ENCODE measurements at places on chromosomes 5 and 9.

DNA sequence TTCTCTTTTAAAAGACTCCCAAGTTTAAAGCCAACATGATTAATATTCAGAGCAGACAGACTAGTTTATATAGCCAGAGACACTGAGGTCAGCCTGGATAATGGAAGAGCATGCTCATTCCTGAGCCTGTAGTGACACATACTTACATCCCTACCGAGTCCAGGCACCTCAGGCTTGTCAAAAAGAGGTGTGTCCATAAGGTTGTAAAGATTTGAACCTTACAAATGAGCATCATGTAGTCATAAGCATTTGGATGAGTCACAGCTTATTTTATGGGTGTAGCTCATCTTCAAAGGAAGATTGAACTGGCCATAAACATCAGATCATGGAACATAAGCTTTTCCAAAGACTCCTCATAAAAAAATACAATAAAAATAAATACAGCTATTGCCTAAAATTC is 333.5 kb downstream of the EFNA5 start:
- DNase-seq, result no peak

DNA sequence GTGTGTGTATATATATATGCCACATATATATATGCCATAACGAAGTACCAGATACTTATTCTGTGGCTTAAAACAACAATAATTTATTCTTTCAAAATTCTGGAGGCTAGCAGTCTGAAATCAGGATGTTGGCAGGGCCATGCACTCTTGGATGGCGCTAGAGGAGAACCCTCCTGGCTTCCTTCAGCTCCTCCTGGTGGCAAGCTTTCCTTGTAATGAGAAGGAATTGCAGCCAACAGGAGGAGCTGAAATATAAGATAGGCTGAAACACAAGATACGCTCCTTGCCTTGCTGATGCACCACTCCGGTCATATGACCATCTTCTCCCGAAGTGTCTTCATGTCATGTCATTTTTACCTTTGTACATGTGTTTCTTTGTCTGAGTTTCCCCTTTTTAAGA is 368.1 kb upstream of the CTNND2 start:
- no peak for DNase-seq

GRCh38 chr5:111063709-111064322 is 7.7 kb upstream of the TSLP start:
- no peak for DNase-seq

GRCh38 chr5:96595300-96596090 is 66.7 kb upstream of the CAST start:
- DNase-seq, result no peak

GRCh38 chr5:60829490-60830266 is 14.4 kb downstream of the ELOVL7 start:
- no peak for DNase-seq

DNA sequence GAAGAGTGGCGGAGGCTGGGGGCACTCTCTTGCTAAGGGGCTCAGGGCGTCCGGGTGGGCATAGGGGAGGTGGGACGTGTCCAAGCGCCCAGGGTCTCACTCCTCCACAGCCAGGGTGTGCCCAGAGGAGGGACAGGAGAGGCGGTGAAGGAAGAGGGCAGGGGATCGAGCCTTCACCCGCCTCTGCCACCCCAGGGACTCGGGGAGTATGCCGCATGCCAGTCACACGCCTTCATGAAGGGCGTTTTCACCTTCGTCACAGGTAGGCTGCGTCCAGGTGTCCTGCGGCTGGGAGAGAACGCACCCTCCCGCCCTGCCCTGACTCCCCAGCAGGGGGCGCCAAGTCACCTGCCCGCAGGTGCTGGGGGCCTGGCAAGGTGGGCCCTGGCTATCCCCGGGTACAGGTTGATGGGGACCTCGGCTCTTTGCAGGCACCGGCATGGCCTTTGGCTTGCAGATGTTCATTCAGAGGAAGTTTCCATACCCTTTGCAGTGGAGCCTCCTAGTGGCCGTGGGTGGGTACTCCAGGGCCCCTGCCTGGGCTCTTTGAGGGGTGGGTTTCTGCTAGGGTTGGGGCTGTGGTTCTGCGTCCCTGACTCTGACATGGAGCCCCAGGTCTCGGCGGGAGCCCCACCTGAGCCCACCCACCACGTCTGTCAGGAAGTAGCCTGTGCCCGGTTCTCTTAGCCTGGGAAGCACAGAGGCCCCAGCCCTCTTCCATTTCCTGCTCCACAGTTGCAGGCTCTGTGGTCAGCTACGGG is 552 bp downstream of the TMEM141 start:
- peak; percentile 52 for DNase-seq

GRCh38 chr9:116643691-116644090 is 43.4 kb upstream of the TRIM32 start:
- no peak for DNase-seq

GRCh38 chr9:135563858-135564257 is 2.3 kb downstream of the PAEP start:
- DNase-seq, result no peak

- no peak for DNase-seq
Observed at GRCh38 chr5:115813719-115814118, 2.7 kb downstream of the CDO1 start.

DNA sequence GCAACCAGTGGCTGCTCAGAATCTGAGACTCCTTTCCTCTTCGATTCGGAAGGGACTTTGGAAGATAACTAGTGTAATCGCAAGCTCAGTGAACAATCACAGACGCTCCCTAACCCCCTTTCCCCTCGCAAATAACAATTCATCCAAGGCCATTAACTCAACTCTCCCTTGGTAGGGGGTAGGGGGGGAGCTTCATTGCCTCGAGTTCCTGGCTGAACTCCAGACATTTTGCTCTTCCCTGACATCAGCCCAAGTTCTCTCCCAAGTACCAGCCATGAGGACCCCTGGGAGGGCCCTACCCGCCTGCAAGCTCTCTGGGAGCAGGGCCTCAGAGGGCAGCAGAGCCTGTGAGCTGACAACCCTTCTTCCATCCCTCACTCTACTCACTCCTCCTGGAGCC is 8.4 kb downstream of the FAM163B start:
- no peak for DNase-seq

DNA sequence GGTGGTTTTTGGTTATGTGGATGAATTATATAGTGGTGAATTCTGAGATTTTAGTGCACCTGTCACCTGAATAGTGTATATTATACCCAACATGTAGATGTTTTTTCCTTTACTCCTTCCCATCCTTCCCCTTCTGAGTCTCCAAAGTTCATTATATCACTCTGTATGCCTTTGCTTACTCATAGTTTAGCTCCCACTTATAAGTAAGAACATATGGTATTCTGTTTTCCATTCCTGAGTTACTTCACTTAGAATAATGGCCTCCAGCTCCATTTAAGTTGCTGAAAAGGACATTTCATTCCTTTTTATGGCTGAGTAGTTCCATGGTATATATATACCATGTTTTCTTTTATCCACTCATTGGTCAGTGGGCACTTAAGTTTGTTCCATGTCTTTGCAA is 161.6 kb upstream of the CD180 start:
- no peak for DNase-seq

GRCh38 chr9:127353882-127354281 is 43.1 kb upstream of the SLC2A8 start:
- no peak for DNase-seq

- DNase-seq, result no peak
Observed at GRCh38 chr9:33165263-33166151, 1.6 kb downstream of the B4GALT1 start.

- DNase-seq, result no peak
Observed at GRCh38 chr5:141870228-141870627, 8.0 kb downstream of the PCDH1 start.

DNA sequence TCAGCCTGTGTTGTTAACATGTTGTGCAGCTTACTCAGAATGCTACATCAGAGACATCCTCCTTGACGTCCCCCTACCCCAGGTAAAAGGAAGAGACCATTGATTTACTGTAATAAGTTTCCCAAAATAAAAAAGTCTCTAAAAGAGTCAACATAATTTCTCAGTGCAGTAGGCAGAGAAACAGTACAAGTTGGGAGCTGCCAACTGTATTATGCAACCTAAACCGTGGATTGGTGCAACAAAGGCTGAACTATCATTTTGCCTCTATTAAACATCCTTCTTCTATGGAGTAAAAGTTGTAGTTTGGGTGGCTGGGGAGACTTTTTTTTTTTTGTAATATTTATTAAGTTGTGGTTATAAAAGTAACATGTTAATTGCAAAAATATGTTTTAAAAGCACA is 208.0 kb downstream of the NR3C1 start:
- DNase-seq, result no peak

GRCh38 chr5:133265720-133266526 is 214.1 kb downstream of the HSPA4 start:
- no peak for DNase-seq

- no peak for DNase-seq
Observed at GRCh38 chr9:70747261-70747718, 332.8 kb upstream of the KLF9 start.

- DNase-seq, result peak; percentile 39
Observed at GRCh38 chr5:10354048-10354872, 765 bp downstream of the MARCHF6 start.

DNA sequence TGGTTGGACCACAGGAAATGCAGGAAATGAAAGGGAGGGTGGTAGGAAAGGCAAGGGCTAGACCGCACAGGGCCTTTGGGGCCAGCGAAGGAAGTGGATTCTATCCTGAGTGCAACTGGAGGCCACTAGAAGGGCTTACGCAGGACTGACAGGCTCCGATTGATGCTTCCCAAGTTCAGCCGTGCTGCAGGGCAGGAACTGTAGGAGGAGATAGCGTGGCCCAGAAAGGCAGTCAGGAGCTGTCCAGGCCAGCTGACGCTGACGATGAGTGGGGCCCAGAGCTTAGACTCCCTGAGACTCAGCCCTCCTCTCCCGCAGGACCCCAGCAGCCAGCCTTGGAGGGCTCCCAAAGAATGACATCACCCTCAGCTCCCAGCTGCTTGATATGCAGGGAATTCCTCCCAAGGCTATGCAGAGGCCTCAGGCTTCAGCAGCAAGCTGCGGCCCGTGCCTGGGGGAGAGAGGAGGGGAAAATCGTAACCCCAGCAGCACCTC is 48.8 kb downstream of the KCNIP1 start:
- DNase-seq, result no peak

DNA sequence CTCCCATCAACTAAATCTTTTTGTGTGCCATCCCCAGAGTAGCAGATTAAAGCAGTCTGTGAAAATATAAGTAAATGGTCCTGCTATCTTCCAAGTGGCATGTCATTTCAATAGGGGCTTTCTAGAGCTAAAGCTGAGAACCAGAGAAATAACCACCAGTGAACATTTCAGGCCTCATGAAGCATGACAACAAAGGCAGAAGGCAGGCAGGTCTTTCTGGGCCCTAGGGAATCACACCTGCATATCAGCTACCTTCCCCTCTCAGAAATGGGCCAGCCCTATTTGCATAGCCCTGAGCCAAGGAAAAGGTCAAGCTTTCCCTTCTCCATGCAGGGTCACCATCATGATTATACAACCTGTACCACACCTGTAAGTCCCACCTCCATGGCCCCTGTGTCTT is 205.3 kb downstream of the DEPDC1B start:
- no peak for DNase-seq

GRCh38 chr5:145130996-145131395 is 704.1 kb downstream of the PRELID2 start:
- DNase-seq, result no peak

- no peak for DNase-seq
Observed at GRCh38 chr5:173495225-173495904, 121.1 kb downstream of the BOD1 start.

GRCh38 chr9:75666856-75667554 is 223.5 kb upstream of the PCSK5 start:
- DNase-seq, result no peak

- DNase-seq, result no peak
Observed at GRCh38 chr5:64973215-64973614, 204.5 kb downstream of the CWC27 start.

GRCh38 chr5:10145923-10146401 is 103.7 kb downstream of the ATPSCKMT start:
- DNase-seq, result no peak

- DNase-seq, result no peak
Observed at GRCh38 chr5:68436686-68437520, 221.3 kb downstream of the PIK3R1 start.

- DNase-seq, result no peak
Observed at GRCh38 chr5:5078009-5078897, 61.9 kb upstream of the ADAMTS16 start.

GRCh38 chr5:12258549-12258948 is 354.3 kb upstream of the CTNND2 start:
- DNase-seq, result no peak

DNA sequence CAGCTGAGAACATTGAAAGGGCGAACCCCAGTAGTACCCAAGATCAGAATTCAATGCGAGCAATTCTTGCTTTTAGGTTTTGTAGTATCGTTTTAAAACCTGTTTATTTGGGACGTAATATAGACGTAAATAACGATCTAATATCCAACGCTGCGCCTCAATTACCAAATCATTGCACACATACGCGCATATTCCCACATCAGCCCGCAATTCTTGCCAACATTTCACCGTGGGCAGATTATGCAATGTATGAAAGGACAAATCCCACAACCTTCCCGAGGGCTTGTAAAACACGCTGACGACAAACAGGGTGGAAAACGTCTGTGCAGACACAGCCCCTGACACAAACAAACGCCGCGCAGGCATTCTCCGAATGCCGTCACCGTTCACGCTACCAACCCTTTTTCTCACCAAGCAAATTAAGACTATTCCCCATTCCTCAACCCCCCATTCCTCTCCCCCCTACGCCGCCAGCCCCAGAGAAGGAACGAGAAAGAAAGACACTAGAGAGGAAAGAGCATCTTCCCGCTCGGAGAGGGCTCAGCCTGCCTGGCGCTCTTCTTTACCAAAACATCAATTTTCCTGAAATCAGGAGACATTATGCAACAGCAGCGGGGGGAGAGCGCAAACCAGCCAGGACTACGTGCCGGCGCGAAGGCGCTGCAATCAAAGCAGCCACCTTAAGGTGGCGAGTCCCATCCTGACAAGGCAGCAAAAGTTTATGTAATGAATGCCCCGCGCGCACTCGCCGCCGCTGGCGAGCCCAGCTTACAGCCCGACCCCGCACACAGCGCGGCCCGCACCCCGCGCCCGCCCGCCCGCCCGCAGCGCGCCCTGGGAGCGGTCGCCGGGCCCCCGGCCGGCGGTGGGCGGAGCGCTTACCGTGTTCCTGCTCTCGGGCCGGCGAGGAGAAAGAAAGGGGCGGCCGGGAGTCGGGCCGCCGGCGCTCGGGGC is 597 bp downstream of the NFIL3 start:
- DNase-seq, result peak; percentile 33

- DNase-seq, result no peak
Observed at GRCh38 chr5:132765311-132766019, 11.6 kb downstream of the SEPTIN8 start.

DNA sequence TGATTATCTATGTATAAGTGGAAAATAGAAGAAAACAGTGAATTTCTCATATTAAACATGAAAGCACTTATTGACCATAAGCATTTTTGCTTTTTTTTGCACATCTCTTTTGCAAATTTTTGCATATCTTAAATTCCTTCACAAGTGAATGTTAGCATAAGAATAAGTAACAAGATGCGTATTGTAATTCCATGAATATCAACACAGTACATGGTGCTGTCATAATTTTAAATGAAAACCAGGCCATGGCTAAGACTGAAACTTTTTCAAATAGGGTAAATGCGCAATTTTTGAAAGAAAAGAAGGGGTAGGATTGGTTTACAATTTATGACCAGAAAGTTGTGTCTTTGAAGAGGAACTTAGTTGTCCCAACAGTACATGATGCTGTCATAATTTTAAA is 17.0 kb downstream of the FAM13B start:
- no peak for DNase-seq

Data from stimulated activated CD4-positive, alpha-beta T cell treated with anti-CD3 and anti-CD28 coated beads, Interleukin-2, amount 100 ng/mL, for 4 hours (primary cell).